ENCODE measurements at places on chromosomes 4 and X.

DNA sequence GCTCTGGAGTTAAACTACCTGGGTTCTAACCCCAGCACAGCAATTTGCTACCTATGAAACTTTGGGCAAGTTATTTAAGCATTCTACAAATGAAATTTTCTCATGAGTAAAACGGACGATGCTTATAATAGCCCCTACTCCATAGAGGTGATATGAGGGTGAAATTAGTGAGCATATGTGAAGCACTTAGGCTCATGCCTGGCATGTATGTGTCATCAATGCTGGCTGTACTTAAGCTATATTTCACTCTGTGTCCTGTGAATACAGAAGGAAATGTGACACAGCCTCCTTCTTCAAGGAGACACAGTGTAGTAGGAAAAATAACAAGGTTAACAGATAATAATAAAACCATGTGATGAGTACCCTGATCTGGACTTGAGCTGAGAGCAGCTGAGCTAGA, 20.4 kb upstream of the FMR1NB start:
- DNase-seq = no peak

DNA sequence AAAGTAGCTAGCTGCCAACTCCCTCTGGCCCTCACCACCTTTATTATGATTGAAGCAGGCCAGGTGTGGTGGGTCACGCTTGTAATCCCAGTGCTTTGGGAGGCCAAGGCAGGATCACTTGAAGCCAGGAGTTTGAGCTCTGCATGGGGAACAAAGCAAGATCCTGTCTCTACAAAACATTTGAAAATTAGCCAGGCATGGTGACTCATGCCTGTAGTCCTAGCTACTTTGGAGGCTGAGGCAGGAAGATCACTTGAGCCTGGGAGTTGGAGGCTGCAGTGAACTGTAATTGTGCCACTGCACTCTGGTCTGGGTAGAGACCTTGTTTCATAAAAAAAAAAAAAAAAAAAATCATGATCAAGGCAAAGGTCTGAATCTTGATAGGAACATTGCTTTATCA, 467.0 kb upstream of the DIPK2B start:
- no peak for DNase-seq

GRCh38 chr4:100113732-100114131, 76.5 kb downstream of the DDIT4L start:
- no peak for DNase-seq

GRCh38 chr4:26076000-26076587, 162.1 kb downstream of the SMIM20 start:
- DNase-seq = no peak

GRCh38 chr4:94448815-94449375, 2.8 kb upstream of the PDLIM5 start:
- no peak for DNase-seq

GRCh38 chrX:31266203-31267076, 194.6 kb upstream of the FTHL17 start:
- peak; percentile 30 for DNase-seq

- no peak for DNase-seq
Measured at GRCh38 chrX:40864972-40865371, 129.6 kb upstream of the MED14 start.

- no peak for DNase-seq
Measured at GRCh38 chr4:127936974-127937373, 28.0 kb downstream of the MFSD8 start.

DNA sequence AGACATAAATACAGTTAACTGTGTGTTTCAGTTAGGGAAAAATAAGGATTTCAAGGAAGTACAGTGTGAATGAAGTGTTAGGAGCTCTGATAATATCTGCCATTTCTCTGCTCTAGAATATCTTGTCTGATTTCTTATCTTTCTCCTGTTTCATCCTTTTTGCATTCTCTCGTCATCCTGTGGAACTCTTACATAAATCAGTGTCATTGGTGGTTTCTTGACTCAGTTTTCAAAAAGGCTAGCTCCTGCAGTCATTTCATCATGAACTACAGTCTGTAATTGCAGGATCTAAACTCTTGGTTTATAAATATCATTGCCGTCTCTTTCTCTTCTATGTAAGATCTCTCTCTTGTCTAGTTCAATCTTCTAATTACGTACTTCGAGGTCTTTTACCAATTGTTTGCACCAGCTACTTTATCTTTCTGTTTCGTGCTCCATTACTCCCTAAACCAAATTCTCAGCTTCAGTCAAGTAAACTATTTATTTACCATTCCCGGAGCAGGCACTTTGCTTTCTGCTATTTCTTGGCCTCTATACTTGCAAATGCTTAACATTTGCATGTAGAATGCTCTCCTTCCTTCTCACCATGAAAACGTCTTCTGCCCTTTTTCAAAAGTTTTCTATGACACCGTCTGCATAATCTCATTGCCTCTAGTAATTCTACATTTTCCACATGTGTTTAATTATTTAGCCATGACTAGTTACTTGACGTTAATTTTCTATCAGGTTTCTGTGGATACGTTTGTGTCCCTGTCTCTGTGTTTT, 294.0 kb downstream of the TENM3 start:
- DNase-seq = no peak

DNA sequence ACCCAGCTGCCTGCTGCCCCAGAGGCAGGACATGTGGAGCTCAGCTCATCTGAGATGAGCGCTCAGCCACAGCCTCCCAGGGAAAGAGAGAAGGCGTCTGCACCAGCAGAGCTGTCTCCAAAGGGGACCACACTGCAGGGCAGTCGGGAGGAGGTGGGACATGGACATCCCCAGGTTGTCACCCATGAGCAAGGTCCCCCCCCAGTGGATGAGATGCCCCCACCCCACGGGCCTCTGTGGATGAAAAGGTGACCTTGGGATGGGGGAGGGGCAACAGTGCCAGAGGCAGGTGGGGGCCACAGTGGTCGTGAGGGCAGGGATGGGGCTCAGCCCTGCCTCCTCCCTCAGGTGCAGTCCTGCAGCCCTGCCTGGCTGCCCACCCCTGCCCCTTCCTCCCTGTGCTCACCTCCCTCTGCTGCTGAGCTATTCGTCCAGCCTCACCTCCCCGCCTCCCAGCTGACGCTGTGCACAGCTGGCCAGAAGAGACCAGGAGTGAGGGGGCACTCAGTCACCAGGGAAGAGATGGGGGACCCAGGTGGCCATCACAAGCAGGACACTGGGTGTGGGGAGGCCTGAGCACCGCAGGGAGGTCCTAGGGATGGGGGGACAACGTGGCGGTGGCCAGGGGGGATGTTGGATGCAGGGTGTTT, 9.3 kb downstream of the NKX1-1 start:
- no peak for DNase-seq

- no peak for DNase-seq
Measured at GRCh38 chr4:163694385-163694784, 199.9 kb downstream of the TMA16 start.

Data from neuronal stem cell (in vitro differentiated cells).